ENCODE measurements at places on chromosomes 11 and 22.

- no peak for DNase-seq
These were observed 152.2 kb downstream of the SPATA19 start for GRCh38 chr11:133693110-133693509.

GRCh38 chr11:34292546-34292945 is 65.3 kb downstream of the ABTB2 start:
- DNase-seq, result no peak

- no peak for DNase-seq
These were observed 48.8 kb downstream of the MN1 start for GRCh38 chr22:27752771-27753170.

- DNase-seq, result no peak
These were observed 27.3 kb upstream of the WNT7B start for GRCh38 chr22:46004105-46004866.

- DNase-seq, result no peak
These were observed 52.4 kb upstream of the RBFOX2 start for GRCh38 chr22:36081023-36081431.

- no peak for DNase-seq
These were observed 8.4 kb downstream of the DAGLA start for GRCh38 chr11:61688365-61689163.

- DNase-seq, result no peak
These were observed 19.4 kb downstream of the TMPRSS13 start for GRCh38 chr11:117909611-117910382.

- DNase-seq, result no peak
These were observed 32.9 kb downstream of the PPM1F start for GRCh38 chr22:21919526-21920307.

DNA sequence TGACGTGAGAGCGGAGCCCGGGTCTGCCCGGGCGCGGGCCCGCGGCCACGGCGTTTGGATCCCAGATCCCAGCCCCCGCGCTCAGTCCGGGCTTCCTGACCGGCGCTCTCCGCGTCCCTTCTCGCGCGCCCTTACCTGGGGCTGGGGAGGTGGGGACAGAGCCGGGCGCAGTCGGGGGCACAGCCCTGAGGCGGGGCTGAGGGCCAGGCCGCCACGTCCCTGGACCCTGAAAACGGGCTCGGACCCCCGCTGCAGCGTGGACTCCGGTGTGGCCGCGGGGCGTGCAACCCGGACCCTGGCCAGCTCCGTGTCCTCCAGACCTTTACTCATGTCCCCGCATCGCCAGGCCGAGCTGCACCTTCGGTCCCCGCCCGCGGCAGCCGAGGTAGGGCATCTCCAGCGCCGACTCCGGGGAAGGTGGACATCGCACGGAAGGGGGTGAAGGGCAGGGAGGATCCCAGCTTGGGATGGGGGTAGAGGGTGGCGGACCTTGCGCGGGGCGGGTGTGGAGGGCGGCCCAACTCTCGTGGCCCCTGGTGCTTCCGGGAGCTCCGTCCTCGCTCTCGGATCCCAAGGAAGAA is 9.9 kb upstream of the AIFM3 start:
- no peak for DNase-seq

Measured in stimulated activated CD4-positive, alpha-beta T cell treated with anti-CD3 and anti-CD28 coated beads, Interleukin-4, amount 100 ng/mL, for 24 hours (primary cell).